ENCODE measurements at places on chromosomes 16 and 17.

DNA sequence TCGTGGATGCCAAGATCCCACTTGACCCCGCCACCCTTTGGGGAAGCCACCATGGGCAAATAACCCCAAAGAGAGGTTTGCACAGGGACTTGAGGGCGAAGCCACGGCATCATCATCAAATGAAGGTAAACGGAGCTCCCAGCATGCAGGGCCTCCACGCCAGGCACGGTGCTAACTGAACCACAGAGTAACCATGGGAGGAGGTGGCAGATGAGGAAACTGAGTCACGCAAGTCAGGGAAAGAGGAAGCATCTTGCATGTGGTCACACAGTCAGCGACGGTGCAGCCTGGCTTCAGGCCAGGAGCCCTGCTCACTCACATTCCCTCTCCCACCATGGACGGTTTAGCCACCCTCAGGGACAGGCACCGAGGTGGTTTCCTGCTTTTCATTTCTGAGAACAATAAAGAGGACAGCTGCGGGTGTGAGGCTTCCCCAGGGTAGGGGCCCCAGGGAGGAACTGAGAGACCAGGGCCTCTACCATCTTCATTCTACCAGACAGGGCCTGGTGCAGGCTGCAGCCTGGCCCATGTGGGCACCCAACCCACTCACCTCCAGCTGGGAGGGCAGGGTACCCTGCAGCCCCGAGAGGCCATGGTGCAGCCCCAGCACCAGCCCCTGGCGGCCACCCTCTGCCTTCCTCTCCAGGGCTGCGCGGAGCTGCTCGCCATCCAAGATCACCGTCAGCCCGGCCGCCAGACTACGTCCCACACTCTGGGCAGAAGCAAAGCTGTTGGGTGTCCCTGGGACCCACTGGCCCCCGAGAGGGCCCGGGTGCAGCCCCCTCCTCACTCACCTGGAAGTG lies 78.3 kb downstream of the RMI2 start:
- DNase-seq: no peak

- DNase-seq: no peak
These were observed 41.8 kb upstream of the PEMT start for GRCh38 chr17:17633310-17633709.

DNA sequence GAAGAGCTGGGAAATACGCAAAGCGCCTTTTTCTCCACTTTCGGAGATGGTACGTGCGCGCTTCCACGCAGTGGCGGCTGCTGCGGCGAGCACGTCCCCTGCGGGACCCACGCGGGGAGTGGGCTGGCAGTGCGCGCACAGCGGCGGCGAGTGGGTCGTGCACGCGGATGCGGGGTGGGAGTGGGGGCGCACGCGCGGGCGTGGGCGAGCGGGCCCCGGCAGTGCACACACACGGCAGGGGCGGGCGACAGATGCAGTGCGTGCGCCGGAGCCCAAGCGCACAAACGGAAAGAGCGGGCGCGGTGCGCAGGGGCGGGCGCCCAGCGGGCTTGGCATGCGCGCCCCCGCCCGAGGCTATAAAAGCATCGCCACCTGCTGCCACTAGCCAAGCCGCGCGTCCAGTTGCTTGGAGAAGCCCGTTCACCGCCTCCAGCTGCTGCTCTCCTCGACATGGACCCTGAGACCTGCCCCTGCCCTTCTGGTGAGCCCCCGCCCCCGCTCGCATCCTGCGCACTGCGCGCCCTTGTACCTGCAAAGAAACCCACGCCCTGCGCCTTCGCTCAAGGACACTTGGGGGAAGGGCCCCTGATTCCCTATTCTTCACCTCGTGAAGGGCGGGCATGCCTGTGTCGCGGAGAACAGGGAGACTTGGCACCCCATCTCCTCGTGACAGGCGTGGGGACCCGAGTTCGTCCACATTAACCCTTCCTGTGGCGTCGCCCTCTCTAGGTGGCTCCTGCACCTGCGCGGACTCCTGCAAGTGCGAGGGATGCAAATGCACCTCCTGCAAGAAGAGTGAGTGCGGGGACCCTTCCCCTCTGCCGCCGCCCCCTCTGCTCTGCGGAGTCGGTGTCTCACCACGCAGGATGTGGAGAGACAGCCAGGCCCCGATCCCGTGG lies at the start of gene MT3:
Gene MT3 (plus strand): TSS at position 388 of the 899 bp plus-strand sequence. CDS start 63 bp downstream, at position 451.
- no peak for DNase-seq

DNA sequence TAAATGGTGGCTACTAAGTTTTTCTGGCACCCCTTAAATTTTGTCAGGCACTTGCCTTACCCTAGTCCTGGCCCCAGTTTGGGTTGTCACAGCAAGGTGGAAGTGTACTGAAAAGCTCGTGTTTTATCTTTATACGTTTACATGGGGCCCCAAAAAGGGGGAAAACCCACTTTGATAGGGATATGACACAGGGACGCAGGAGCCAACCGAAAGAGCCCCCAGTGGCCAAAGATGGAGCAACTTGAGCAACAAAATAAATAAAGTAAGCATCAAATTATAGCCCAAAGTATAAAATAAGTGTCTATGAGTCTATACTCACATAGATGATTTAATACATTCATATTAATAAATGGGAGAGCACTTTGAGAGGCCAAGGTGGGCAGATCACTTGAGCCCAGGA lies 5.0 kb upstream of the CETP start:
- DNase-seq: no peak

GRCh38 chr17:61127960-61128359 lies 271.7 kb upstream of the TBX2 start:
- no peak for DNase-seq

DNA sequence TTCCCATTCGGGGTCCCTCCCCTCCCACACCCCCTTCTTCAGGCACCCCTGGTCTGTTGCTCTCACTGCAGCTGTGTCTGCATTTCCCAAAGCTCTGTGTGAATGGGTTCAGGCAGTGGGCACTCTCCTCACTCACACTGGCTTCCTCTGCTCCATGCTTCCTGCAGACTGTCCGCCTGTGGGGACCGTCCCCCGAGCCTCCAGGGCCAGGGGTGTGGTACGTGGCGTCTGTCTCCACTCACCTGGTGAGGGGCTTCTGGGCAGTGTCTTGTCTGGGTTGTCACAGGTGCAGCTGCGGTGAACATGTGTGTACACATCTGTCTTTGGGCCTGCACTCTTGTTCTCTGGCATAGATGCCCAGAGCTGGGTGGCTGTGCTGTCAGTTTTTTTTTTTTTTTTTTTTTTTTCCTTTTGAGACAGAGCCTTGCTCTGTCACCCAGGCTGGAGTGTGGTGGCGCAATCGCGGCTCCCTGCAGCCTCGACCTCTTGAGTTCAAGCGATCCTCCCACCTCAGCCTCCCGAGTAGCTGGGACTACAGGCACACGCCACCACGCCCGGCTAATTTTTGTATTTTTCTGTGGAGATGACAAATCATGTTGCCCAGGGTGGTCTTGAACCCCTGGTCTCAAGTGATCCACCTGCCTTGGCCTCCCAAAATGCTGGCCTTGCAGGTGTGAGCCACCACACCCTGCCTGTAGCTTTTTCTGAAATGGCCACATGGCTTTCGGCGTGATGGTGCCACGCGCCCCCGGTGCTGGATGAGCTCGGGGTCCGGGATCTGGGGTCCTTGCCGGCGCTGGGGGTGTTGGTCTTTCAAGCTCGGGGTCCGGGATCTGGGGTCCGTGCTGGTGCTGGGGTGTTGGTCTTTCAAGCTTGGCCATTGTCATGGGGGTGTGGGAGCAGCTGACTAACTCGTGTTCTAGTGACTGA lies 56.5 kb upstream of the ZNF750 start:
- DNase-seq: no peak

DNA sequence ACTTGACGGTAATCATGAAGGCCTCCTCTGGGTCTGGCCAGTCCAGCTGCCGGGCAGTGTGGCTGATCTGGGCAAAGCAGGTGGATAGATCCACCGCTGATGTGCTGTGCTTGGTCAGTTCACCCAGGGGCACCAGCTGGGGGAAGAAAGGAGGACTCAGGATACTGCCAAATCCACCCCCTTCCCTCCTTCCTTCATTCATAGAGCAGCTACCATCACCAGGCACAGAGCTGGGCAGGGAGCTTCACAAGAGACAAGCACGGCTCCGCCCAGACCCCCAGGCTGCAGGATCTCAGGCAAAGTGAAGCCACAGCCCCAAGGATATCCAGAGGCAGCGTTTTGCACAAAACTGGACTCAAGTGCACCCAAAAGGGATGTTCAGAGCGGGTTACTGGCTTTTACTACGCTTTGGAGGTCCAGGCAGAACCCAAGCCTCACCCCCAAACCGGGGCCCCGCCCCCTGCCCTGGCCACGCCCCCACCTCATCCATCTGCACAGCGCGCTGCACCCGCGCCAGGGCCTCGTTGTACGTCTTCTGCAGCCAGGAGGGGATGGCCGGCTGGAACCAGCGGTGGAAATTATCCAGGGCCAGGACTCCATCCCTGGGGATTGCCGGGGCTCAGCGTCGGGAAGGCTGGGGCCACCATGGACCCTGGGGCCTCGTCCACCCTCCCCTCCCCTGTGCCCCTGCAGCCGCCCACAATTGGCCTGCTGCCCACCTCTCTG lies 9.1 kb downstream of the UNC13D start:
- no peak for DNase-seq

Measured in fibroblast of pulmonary artery (primary cell).